Cardiac ventricle fibroblast (primary cell): ENCODE measurements at places on chromosomes 7 and 10. TPM values are rescaled to one million over a fixed set of nuclear protein-coding genes. Genes with fewer than 3 reads are reported as not detected.

CALHM3 gene
- total RNA-seq = not detected in 2 replicates

VENTX gene
- total RNA-seq = not detected in 2 replicates

COL13A1 gene
- total RNA-seq = 7.6 and 17.7 TPM in 2 replicates

FAM25G gene
- not detected in 2 replicates for total RNA-seq

CCDC136 gene
- 0.62 and 2.5 TPM in 2 replicates for total RNA-seq

APBB1IP gene
- 7.2 and 8.4 TPM in 2 replicates for total RNA-seq

NPY gene
- not detected in 2 replicates for total RNA-seq

IDI2 gene
- total RNA-seq = not detected in 2 replicates

GATA3 gene
- 0.25 and 0.34 TPM in 2 replicates for total RNA-seq

ZDHHC4 gene
- 29.9 and 33.5 TPM in 2 replicates for total RNA-seq

TNKS2 gene
- 29.0 and 34.4 TPM in 2 replicates for total RNA-seq

OR6B1 gene
- total RNA-seq = not detected in 2 replicates

BICC1 gene
- 105 and 110 TPM in 2 replicates for total RNA-seq

LIPM gene
- not detected in 2 replicates for total RNA-seq

GTPBP4 gene
- total RNA-seq = 13.7 and 33.9 TPM in 2 replicates

SLC39A12 gene
- not detected in 2 replicates for total RNA-seq

GET4 gene
- 7.1 and 12.7 TPM in 2 replicates for total RNA-seq

SLC26A4 gene
- total RNA-seq = 0.05 and 0.44 TPM in 2 replicates

IFIT1 gene
- 8.5 and 13.6 TPM in 2 replicates for total RNA-seq

PNLIPRP3 gene
- not detected in 2 replicates for total RNA-seq

BTAF1 gene
- total RNA-seq = 14.7 and 16.9 TPM in 2 replicates

NUDT5 gene
- 49.5 and 55.3 TPM in 2 replicates for total RNA-seq

FEZF1 gene
- total RNA-seq = not detected in 2 replicates

TAF3 gene
- total RNA-seq = 3.6 and 4.0 TPM in 2 replicates

SFTPA1 gene
- not detected in 2 replicates for total RNA-seq

OR2A14 gene
- total RNA-seq = not detected in 2 replicates

TBC1D12 gene
- 7.6 and 8.9 TPM in 2 replicates for total RNA-seq

NYAP1 gene
- 0.59 and 0.94 TPM in 2 replicates for total RNA-seq

PNLIPRP1 gene
- total RNA-seq = not detected in 2 replicates

POT1 gene
- total RNA-seq = 12.8 and 12.9 TPM in 2 replicates

CYP3A4 gene
- total RNA-seq = not detected in 2 replicates

RBM48 gene
- 7.1 and 10.4 TPM in 2 replicates for total RNA-seq

FGFBP3 gene
- 0.05 TPM in 1 of 2 replicates, not detected in the other for total RNA-seq

TMED4 gene
- total RNA-seq = 62.8 and 88.8 TPM in 2 replicates

GNAT3 gene
- not detected in 2 replicates for total RNA-seq

ABCB4 gene
- total RNA-seq = not detected in 2 replicates

TAC1 gene
- 0.31 and 1.7 TPM in 2 replicates for total RNA-seq

ASB10 gene
- total RNA-seq = not detected in 2 replicates
